ENCODE measurements at places on chromosomes 12 and 14.

DNA sequence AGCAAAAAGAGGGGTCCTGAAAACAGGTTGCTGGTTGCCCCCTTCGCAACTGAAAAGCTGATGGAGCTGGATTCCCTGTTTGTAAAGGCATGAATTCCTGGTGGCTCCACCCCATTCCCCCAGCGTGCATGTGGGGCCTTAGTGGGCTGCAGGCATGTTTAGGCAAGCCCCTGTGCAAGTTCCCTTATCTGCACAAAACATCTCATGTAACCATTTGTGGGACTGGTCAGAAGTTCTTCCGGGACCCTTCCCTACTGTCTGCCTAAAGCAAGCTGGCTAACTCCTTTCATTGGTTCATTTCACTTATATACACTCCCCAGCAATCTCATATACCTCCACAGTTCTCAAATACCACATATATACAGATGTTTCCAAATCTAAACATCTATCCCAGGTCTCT is 24.0 kb upstream of the HIGD1C start:
- DNase-seq: no peak

- DNase-seq: no peak
Measured at GRCh38 chr12:107101651-107102050, 8.3 kb upstream of the CRY1 start.

- DNase-seq: peak; percentile 88
Measured at GRCh38 chr14:24365600-24366412, 2.2 kb upstream of the NFATC4 start.

- no peak for DNase-seq
Measured at GRCh38 chr12:51191516-51192283, 18.8 kb upstream of the TFCP2 start.

- DNase-seq: peak; percentile 86
Measured at GRCh38 chr12:63668028-63668799, at the start of gene DPY19L2. DPY19L2 (minus strand) TSS chr12:63668493; CDS start chr12:63668393, 100 bp downstream.

GRCh38 chr14:24885410-24885913 is 164.5 kb downstream of the STXBP6 start:
- no peak for DNase-seq

DNA sequence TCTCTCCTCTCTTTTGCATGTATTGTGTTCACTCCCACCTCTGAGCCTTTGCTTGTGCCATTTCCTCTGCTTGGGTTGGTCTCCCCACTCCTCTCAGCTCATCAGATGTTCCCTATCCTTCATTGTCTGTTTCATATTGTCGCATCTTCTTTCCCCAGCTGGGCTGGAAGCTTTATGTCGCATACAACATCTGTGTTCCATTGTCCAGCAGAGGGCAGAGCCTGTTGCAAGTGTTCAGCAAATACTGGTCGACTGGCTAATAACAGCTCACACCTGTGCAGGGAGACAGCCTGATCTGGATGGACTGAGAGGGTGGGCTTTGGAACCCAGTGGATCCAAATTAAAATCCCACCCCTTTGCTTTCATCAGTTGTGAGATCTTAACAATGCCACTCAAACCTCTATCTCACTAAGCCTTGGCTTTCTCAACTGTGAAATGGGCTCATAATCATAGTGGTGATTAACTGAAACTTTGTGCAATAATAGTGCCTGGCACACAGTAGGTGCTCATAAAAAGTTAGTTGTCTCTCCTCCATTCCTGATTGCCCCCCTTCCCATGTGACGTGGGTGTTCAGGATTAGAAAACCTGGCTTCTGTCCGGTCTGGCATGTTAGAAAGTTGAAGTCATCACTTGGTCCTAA is 75.8 kb downstream of the RIN3 start:
- no peak for DNase-seq
